SIG-M5 (cell line): ENCODE measurements at places on chromosomes 4 and X.

- DNase-seq: no peak
These were observed 5.8 kb upstream of the CLNK start for GRCh38 chr4:10690185-10690907.

DNA sequence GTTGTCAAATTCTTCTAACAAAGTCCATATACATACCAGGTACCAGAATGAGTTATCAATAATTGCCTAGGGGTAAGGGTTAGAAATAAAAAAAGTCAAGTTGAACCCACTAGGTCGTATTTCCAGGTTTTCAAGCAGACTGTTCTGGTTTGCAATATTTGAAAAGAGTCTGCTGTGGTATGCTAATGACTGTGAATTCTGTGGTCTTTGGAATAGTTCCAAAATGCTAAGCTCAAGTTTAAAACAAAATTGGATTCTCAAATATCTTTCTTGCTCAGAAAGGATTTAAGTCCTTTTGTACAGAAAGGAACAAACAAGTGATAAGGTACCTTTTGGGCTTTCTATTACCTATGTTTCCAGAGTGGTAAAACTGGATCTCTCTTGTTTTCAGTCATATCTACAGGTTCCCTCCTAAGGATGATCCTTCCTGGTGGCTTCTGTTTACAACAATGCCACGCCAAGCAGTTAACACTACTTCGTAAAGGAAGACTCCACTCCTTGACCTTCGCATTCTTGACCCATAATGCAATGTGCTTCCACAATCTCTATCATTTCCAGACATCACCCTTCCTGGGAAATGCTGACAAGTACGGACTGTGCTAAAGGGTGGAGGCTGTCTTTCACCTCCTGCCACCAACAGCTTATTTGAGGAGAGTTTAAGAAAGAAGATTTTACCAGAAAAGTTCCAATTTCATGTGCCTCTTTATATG, 531.7 kb upstream of the FTHL17 start:
- no peak for DNase-seq

DNA sequence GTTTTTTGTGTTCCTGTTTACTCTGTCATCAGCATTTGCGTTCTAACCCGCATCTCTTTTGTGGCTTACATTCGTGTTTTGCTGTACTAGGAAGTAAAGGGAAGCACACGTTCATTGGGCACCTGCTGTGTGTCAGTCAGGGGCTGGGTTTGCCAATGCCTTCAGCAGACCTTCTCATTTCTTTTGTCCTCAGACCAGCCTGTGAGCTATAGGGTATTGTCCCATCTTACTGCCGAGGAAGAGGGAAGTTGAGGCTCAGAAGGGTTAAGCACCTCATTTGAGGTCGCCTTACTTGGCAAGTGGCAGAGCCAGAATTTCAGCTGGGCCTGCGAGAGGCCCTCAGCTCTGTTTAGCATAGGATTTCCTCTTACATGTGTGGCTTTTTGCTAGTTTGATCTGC, 8.7 kb downstream of the TBC1D14 start:
- DNase-seq: no peak

DNA sequence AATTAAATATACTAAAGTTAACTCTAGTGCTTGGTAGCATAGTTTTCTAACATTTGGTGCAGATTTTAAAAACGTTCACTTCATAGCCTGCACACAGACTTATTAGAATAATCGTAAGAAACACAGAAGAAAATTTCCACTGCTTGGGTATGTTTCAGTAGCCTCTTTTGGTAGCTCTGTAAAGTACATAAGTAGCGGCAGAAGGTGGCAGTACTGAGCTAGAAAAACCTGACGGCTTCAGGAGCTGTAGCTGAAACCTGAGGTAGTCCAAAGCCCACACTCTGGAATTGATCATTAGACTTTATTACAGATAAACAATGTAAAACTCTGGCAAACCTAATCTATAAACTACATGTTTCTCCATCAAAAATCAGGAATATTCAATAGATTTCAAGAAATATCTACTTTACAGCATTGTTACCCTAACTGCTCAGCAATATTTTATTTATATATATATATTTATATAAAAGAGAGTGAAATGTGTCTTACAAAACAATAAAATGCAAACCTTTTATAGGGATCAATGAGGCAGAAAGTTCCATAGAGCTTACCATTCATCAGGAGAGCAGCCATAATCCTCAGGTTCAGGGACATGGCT, 88.2 kb downstream of the ATP8A1 start:
- DNase-seq: no peak

- DNase-seq: no peak
These were observed 49.8 kb downstream of the TMEM144 start for GRCh38 chr4:158259955-158260575.

- DNase-seq: no peak
These were observed 101.4 kb downstream of the PAPSS1 start for GRCh38 chr4:107618656-107619055.

DNA sequence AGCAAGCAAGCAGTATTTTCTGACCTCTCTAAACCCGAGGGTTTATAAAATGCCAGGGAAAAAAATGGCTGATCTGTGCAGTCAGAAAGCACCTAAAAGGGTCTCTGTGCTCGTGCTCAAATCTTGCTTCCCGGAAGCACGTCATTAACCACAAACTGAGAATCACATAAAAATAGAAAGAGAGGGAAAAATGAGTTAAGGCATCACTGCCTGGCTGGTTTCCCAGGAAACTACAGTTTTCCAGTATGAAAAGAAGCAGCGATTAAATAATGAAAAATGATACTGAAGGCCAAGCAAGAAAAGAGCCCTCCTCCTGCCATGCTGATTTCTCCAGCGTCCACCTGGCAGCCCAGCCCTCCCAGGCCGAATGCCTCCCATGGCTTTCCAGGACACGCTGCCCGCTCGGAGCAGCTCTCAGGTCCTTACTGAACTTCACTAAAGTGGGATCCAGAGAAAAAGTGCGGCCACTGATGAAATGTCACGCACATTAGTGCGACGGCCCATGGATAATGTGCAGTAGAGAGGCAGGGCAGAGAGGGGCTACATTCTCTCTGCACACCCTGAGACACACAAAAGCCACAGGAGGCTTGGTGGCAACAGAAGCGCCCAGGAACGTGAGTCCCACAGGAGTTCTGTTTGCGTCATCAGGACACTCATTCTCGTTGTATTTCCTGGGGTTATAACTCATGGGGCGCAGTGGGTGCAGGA, 80.4 kb downstream of the WFS1 start:
- no peak for DNase-seq

DNA sequence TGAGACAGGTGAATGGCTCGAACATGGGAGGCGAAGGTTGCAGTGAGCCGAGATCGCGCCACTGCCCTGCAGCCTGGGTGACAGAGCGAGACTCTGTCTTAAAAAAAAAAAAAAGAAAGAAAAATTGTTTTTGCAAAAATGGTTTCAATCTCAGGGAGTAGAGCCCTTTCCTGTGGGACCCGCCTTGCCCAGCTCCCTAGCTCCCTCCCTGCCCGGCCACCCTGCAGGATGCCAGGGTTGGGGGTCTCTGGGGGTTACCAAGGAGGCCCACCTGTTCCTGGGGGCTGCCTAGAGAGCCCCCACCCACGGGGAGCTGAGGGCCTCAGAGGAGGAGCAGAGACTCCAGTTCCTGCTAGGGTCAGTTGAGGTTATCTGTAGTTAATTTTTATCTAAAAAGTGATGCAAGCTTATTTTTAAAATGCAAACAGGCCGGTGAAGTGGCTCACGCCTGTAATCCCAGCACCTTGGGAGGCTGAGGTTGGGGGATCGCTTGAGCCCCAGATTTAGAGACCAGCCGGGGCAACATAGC, 18.7 kb upstream of the PLCXD1 start:
- no peak for DNase-seq

GRCh38 chr4:85368932-85369331, 106.0 kb upstream of the ARHGAP24 start:
- no peak for DNase-seq

- no peak for DNase-seq
These were observed 319.3 kb upstream of the GRID2 start for GRCh38 chr4:91984466-91984865.
